ENCODE measurements at places on chromosomes 7 and 10. TPM values are rescaled to one million over a fixed set of nuclear protein-coding genes. Genes with fewer than 3 reads are reported as not detected.

The OR2A1 gene
- 0.02 TPM for polyA plus RNA-seq

The ANKRD26 gene
- polyA plus RNA-seq = 6.7 TPM

The NACAD gene
- polyA plus RNA-seq = 3.2 TPM

The LIPJ gene
- polyA plus RNA-seq = 0.02 TPM

The NKX1-2 gene
- not detected for polyA plus RNA-seq

The CYTH3 gene
- 23.5 TPM for polyA plus RNA-seq

The SEMA3C gene
- 10.1 TPM for polyA plus RNA-seq

The AMZ1 gene
- polyA plus RNA-seq = 0.36 TPM

The ACTL6B gene
- polyA plus RNA-seq = not detected

The CPA2 gene
- 0.05 TPM for polyA plus RNA-seq

The MYO3A gene
- 0.11 TPM for polyA plus RNA-seq

The STK31 gene
- 0.09 TPM for polyA plus RNA-seq
